ENCODE measurements at places on chromosomes 5 and 9.
A peak's percentile ranks its signal among the peaks of the same experiment; 100 is the strongest.

GRCh38 chr9:107309271-107309670 is 26.2 kb downstream of the RAD23B start:
- no peak overlapping the region for H3K27ac ChIP-seq
- peaks cover 78% of the 10 kb centered on the region for H3K36me3 ChIP-seq
- H3K4me3 ChIP-seq, result no peak overlapping the region
- H3K27me3 ChIP-seq, result no peaks in the 10 kb centered on the region
- peaks cover 24% of the 10 kb centered on the region for H3K4me1 ChIP-seq

- H3K36me3 ChIP-seq, result no peaks in the 10 kb centered on the region
- no peaks in the 10 kb centered on the region for H3K4me1 ChIP-seq
- no peak overlapping the region for H3K4me3 ChIP-seq
- no peak overlapping the region for H3K27ac ChIP-seq
Observed at GRCh38 chr5:76920491-76920890, 32.4 kb upstream of the CRHBP start.

GRCh38 chr5:39933061-39933460 is 508.3 kb upstream of the DAB2 start:
- H3K4me1 ChIP-seq, result no peaks in the 10 kb centered on the region
- DNase-seq, result no peak
- H3K4me3 ChIP-seq, result no peak overlapping the region
- H3K27me3 ChIP-seq, result peaks cover 15% of the 10 kb centered on the region
- no peaks in the 10 kb centered on the region for H3K36me3 ChIP-seq

GRCh38 chr9:71975833-71976232 is 64.4 kb downstream of the C9orf85 start:
- H3K27me3 ChIP-seq, result no peaks in the 10 kb centered on the region
- H3K4me1 ChIP-seq, result no peaks in the 10 kb centered on the region
- peaks cover 25% of the 10 kb centered on the region for H3K36me3 ChIP-seq
- no peak for DNase-seq

- H3K36me3 ChIP-seq, result no peaks in the 10 kb centered on the region
- no peak for DNase-seq
- no peak overlapping the region for H3K4me3 ChIP-seq
- peaks cover 4% of the 10 kb centered on the region for H3K27me3 ChIP-seq
- no peak overlapping the region for H3K27ac ChIP-seq
Observed at GRCh38 chr9:101367323-101367722, 17.5 kb downstream of the BAAT start.

DNA sequence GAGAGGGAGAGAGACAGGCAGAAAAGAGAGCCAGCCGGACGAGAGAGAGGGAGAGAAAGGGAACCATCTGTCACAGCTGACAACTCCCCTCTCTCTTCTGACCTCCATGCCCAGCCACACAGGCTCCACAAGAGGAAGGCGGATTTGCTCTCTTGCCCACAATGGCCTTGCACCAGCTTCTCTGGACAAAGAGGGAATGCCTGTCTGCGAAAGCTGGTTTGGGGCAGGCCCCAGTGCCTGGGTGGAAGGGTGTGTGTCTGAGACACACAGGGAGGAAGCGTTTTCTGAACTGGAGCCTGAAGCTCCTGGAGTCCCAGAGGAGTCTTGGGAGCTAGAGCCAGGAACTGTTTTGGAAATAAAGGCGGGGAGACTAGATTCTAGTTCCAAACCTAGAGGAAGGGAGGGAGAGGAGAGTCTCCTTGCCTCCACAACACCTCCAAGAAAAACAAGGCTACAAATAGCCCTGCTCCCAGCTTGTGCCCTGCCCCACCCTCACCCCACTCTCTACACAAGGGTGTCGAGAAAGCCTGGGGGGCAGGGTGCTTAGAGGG is 12.5 kb downstream of the C1QTNF2 start:
- no peak overlapping the region for H3K27ac ChIP-seq
- peaks cover 10% of the 10 kb centered on the region for H3K27me3 ChIP-seq
- DNase-seq, result no peak
- no peaks in the 10 kb centered on the region for H3K4me1 ChIP-seq

- H3K36me3 ChIP-seq, result no peaks in the 10 kb centered on the region
- H3K4me3 ChIP-seq, result no peak overlapping the region
- DNase-seq, result no peak
- no peaks in the 10 kb centered on the region for H3K4me1 ChIP-seq
Observed at GRCh38 chr9:18274693-18275092, 199.3 kb upstream of the ADAMTSL1 start.

GRCh38 chr5:156271569-156271968 is 55.4 kb upstream of the SGCD start:
- no peaks in the 10 kb centered on the region for H3K4me1 ChIP-seq
- no peak for DNase-seq
- no peak overlapping the region for H3K27ac ChIP-seq

GRCh38 chr5:4148009-4148408 is 552.4 kb downstream of the IRX1 start:
- no peaks in the 10 kb centered on the region for H3K27me3 ChIP-seq
- H3K27ac ChIP-seq, result no peak overlapping the region
- no peak overlapping the region for H3K4me3 ChIP-seq
- no peak for DNase-seq

DNA sequence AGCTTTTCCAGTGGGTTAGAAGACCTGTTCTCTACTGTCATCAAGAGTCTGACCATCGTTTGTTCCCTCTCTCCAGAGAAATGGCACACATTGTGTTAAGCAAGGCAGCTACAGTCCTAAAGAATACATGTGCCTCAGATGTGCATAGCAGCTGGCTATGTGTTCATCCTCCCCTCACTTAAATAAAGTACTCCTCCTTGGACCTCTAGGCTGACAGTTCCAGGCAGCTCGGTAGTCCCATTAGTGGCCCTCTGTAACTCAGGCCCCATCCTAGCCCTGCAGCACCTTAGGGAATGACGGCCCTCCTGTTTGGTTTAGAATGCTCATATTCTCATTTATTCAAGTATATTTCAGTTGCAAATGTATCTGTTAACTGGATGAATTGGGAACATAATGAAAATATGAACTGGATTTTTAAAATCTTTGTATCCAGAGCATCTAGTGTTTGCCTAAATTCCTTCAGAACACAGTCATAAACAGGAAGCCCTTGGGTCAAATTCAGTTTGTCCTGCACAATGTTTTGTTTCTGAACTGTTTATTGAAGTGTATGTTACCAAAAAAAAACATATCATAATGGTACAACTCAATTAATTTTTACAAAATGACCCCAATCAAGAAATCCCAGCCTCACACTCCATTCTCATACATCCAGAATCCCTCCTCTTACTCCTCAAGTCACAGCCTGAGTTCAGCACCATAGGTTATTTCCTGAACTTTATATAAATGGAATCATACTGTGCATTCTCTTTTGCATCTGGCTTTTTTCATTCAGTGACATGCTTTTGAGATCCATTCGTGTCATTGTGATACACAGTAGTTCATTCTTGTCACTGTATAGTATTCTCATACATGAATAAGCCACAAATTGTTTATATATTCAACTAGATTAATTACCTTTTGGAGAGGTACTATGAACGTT is 1.6 kb upstream of the ASPN start:
- no peaks in the 10 kb centered on the region for H3K36me3 ChIP-seq
- no peak overlapping the region for H3K27ac ChIP-seq
- H3K4me1 ChIP-seq, result peaks cover 2% of the 10 kb centered on the region
- H3K4me3 ChIP-seq, result no peak overlapping the region
- no peaks in the 10 kb centered on the region for H3K27me3 ChIP-seq
- DNase-seq, result no peak

- H3K4me3 ChIP-seq, result no peak overlapping the region
- no peak overlapping the region for H3K27ac ChIP-seq
- DNase-seq, result no peak
- H3K36me3 ChIP-seq, result no peaks in the 10 kb centered on the region
- no peaks in the 10 kb centered on the region for H3K27me3 ChIP-seq
Observed at GRCh38 chr5:2986301-2986700, 234.8 kb upstream of the IRX2 start.

- peak overlapping the region; percentile 83 for H3K27ac ChIP-seq
- DNase-seq, result no peak
- no peak overlapping the region for H3K4me3 ChIP-seq
- peaks cover 9% of the 10 kb centered on the region for H3K4me1 ChIP-seq
- H3K36me3 ChIP-seq, result peaks cover 8% of the 10 kb centered on the region
- no peaks in the 10 kb centered on the region for H3K27me3 ChIP-seq
Observed at GRCh38 chr5:65482296-65482735, 596 bp upstream of the ADAMTS6 start.

- no peaks in the 10 kb centered on the region for H3K27me3 ChIP-seq
- no peak overlapping the region for H3K27ac ChIP-seq
- DNase-seq, result no peak
- peaks cover 12% of the 10 kb centered on the region for H3K4me1 ChIP-seq
Observed at GRCh38 chr5:87022415-87022814, 245.3 kb upstream of the RASA1 start.

GRCh38 chr9:124190761-124191160 is 67.0 kb upstream of the NEK6 start:
- no peak overlapping the region for H3K27ac ChIP-seq
- no peaks in the 10 kb centered on the region for H3K27me3 ChIP-seq
- no peaks in the 10 kb centered on the region for H3K36me3 ChIP-seq
- H3K4me1 ChIP-seq, result peaks cover 10% of the 10 kb centered on the region
- no peak overlapping the region for H3K4me3 ChIP-seq

DNA sequence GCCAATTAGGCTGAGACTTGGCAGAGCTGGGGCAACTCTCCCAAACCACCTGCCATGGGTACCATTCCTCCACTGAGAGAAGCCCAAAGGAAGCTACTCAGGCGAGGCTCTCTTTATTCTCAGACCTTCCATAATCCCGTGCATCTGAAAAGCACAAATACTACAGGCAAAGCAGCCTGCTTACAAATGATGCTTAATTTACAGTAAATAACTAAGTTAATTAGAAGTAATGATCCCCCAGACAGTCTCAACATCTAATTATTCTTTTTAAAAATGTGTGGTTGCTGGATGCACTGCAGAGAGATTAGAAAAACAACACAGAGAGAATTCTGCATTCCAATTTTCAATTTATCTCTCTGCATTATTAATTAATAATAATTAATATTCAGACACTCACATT is 53.1 kb downstream of the AK8 start:
- no peak overlapping the region for H3K4me3 ChIP-seq
- H3K27ac ChIP-seq, result no peak overlapping the region
- H3K4me1 ChIP-seq, result no peaks in the 10 kb centered on the region

DNA sequence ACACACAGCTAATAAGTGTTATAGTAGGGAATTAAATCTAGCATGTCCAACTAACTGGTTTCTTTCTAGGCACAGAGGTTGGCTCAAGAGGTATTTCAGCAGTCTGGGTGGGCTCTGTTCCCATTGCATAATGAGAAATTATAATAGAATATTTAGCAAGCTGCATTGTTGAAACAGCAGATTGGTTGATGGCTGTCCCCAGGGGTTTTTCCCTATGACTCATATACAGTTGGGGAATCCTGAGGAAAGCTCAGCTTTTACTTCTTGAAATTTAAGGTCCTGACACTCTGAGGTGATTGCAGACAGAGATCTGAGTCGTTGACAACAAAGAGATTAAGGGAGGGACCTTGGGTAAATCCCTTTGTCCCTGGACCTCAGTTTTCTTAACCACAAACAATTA is 38.3 kb upstream of the TNFSF8 start:
- no peak overlapping the region for H3K4me3 ChIP-seq
- DNase-seq, result no peak

GRCh38 chr9:90189306-90189705 is 453.3 kb downstream of the DIRAS2 start:
- peaks cover 6% of the 10 kb centered on the region for H3K36me3 ChIP-seq
- H3K4me1 ChIP-seq, result peaks cover 58% of the 10 kb centered on the region
- peak overlapping the region; percentile 74 for H3K4me3 ChIP-seq
- no peak for DNase-seq
- peak overlapping the region; percentile 80 for H3K27ac ChIP-seq

GRCh38 chr9:129822898-129823541 is 916 bp downstream of the TOR1A start:
- peaks cover 39% of the 10 kb centered on the region for H3K36me3 ChIP-seq
- no peaks in the 10 kb centered on the region for H3K27me3 ChIP-seq
- peak overlapping the region; percentile 85 for H3K4me3 ChIP-seq
- H3K27ac ChIP-seq, result no peak overlapping the region
- H3K4me1 ChIP-seq, result peaks cover 13% of the 10 kb centered on the region
- no peak for DNase-seq

DNA sequence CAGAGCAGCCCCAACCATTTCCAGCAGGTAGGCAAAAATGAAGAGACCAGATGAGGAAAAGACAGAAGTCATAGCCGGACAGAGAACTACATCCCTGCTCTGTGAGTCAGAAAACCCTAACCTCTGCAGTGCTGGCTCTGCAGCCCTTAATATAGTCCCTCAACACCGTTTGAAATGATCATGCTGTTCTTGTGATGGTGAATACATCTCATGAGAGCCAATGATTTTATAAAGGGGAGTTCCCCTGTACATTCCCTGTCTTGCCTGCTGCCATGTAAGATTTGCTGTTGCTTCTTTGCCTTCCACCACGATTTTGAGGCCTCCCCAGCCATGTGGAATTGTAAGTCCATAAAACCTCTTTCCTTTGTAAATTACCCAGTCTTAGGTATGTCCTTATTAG is 216.8 kb upstream of the RFX3 start:
- no peaks in the 10 kb centered on the region for H3K36me3 ChIP-seq
- H3K27me3 ChIP-seq, result peaks cover 8% of the 10 kb centered on the region
- no peak for DNase-seq
- no peaks in the 10 kb centered on the region for H3K4me1 ChIP-seq

DNA sequence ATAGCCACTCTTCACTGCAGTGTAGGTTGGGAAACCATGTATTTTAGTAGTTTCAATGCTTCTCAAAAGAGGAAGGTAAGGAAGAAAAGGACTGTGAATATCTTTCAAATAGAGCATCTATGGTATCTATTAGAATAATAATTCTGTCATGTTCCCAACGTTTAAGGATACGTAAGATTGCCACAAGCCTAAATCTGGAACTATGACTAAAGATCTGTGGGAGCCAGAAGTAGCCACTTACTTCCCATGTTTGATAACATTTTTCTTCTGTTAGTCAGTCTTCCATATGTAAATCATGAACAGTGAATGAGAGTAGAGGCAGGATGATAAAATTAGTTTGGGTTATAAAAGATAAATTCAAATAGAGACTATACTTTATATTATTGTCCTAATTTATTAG is 16.3 kb upstream of the MROH2B start:
- no peak for DNase-seq
- no peak overlapping the region for H3K27ac ChIP-seq
- no peaks in the 10 kb centered on the region for H3K4me1 ChIP-seq

DNA sequence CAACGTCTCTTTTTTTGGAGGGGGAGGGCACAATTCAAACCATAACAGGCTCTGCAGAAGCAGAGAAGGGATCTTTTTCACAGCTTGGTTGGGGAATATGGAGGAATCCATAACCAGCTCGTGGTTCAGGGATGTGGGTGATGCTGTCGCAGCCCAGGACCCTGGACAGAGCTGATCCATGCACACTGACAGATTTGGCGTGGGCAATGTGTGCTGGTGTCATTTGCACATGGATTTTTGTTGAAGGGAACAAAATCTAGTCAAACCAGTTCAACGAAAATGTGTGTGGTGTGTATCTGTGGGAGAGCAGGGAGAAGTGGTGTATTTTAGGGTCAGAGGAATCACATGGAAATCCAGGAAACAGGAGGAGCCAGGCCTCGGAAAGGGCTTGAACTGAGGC is 4.2 kb downstream of the DOCK2 start:
- peaks cover 84% of the 10 kb centered on the region for H3K4me1 ChIP-seq
- no peak overlapping the region for H3K27ac ChIP-seq
- no peak overlapping the region for H3K4me3 ChIP-seq

GRCh38 chr9:123031963-123032362 is 1.5 kb upstream of the GPR21 start:
- DNase-seq, result no peak
- H3K36me3 ChIP-seq, result peaks cover 42% of the 10 kb centered on the region
- no peaks in the 10 kb centered on the region for H3K27me3 ChIP-seq
- H3K4me1 ChIP-seq, result peaks cover 37% of the 10 kb centered on the region
